ENCODE measurements at places on chromosomes 2 and 18.

GRCh38 chr2:58545300-58546280, 304.5 kb upstream of the FANCL start:
- DNase-seq = no peak

- no peak for DNase-seq
Measured at GRCh38 chr2:75047189-75047991, 88.9 kb downstream of the POLE4 start.

DNA sequence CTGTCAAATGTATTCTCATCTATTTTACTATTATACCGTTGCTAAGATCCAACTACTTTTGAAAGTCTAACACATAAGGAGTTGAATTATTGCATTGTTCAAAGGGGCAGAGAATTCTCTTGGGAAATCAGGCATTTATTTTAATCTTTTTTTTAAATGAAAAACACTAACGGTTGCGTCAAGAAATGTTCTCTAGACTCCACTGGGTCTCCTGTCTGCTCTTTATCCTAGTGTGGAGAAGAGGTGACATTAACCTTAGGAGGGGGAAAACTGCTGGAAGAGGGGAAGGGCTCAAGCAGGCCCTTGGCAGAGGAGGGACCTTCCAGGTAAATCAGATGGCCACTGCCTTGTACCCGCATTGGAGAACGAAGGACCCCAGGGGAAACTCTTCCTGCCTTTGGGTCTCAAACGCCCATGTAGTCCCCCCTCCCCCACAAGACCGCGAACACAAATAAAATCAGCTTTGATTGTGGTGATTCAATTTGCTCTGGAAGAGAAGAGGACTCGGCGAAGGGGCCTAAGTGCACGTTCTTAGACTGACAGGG, 1.1 kb upstream of the APCDD1 start:
- no peak for DNase-seq

GRCh38 chr2:201901786-201902185, 95.4 kb downstream of the CDK15 start:
- no peak for DNase-seq

- DNase-seq = no peak
Measured at GRCh38 chr2:166784296-166784946, 103.9 kb upstream of the XIRP2 start.

DNA sequence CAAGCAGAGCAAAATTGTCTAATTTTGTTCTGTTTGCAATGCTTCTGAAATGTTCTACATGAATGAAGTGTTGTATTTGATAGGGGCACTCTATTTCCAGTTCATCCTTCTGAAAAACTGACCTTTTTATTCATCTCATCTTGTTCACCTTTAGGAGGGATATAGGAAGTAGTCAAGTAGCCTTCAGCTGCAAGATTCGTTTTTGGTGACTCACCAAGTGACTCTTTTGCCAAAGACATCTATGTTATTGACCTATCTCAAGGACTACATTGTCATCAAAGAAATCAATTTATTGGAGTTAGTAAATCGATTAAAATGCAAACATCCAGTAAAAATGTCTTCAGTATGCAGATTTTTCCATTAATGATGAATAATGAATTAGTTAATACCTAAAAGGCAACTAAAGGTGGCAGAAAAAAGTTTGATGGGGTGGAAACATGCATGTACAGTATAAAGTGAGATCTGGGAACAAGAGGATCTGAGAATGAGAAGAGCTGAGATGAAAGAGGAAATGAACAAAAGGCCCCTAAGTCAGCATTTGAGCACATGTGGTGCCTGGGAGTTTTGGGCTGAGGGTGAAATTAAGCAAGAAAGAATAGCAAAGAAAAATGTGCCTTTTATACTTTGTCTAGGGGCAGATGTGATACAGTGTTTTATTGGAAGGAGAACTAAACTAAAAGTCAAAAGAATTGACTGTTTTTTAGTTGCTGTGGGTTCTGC, 255.1 kb upstream of the LINC00305 start:
- DNase-seq = no peak

- DNase-seq = peak; percentile 17
Measured at GRCh38 chr18:48408111-48408726, 964 bp downstream of the ZBTB7C start.

All from stimulated activated CD4-positive, alpha-beta T cell treated with anti-CD3 and anti-CD28 coated beads, Interleukin-15, amount 100 ng/mL, for 24 hours (primary cell).